D341Med (cell line): ENCODE measurements at places on chromosomes 5 and 9.

GRCh38 chr5:167208911-167209310 is 1082.5 kb upstream of the WWC1 start:
- no peak for DNase-seq

DNA sequence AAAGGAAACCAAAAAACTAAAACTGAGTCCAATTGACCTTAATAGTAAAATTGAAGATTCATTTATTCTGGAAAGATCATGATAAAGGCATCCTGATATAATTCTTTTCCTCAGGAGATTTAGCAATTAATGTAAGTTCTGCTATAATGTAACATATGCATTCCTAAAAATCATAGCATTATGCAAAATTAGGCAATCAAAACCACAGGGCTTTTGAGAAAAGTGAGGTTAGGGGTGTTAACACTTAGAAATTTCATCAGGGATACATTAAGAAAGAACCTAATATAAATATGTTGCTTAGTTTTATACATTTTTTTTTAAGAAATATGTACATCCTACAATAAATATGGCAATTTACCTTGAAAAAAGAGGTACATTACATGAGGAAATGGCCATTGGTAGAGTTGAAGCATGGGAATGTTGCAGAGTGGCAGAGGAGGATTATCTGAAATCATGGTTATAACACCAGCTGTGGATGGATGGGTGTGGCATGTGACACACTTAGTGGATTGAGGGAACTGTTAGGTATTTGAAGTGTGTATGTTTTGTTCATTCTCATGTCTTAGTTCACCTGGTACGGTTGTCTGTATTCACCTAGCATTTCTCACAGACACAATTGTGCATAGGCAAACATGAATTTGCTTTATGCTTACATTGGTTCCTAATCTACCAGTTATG is 51.1 kb downstream of the CCNH start:
- DNase-seq = no peak

DNA sequence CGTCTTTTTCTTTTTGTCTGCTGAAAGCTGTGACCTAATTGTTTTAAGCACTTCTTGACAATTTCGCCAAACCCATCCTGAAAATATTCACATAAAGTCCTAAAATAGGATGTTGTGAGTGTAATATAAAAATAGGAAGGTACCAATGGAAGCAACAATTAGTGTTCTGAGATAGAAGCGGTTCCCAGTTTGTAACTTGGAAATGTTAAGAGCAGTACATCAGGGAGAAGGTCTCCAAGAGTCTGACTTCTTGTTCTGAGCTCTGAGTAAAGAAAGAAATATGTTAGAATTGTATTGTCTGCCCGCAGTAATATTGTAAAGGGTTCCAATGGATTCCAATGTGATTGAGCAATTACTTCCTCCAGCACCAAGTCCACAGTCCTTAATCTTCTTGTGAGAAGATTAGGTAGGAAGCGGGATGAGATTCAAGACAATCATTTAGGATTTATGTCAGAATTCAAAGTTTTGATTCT is 3.9 kb downstream of the VCAN start:
- DNase-seq = no peak

- DNase-seq = peak; percentile 49
Measured at GRCh38 chr9:116149844-116150243, 3.7 kb upstream of the PAPPA start.

- peak; percentile 65 for DNase-seq
Measured at GRCh38 chr5:79133657-79134451, 22.2 kb downstream of the BHMT start.

DNA sequence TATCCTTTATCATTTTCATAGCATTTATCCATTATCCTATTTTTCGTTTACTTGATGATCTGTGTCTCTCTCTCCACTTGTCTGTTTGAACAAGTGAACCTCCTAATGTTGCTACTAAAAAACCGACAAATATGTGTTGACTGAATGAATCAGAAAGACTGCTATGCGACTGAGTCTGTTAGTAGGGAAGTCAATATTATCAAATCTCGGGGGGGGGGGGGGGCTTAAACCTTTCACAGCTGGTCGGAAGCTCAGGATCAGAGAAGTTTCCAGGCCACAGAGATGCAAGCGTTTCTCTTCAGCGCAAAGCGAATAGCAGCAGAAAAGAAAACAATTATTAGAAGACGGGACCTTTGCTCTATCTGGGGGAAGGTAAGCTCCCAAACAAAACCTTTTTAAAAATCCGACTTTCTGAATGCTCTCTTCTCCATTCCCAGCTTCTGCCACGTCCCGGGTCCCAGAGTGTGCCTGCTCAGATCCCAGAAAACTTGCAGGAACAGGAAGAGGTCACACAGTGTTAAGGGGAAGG is 412 bp downstream of the RIOK2 start:
- peak; percentile 20 for DNase-seq

DNA sequence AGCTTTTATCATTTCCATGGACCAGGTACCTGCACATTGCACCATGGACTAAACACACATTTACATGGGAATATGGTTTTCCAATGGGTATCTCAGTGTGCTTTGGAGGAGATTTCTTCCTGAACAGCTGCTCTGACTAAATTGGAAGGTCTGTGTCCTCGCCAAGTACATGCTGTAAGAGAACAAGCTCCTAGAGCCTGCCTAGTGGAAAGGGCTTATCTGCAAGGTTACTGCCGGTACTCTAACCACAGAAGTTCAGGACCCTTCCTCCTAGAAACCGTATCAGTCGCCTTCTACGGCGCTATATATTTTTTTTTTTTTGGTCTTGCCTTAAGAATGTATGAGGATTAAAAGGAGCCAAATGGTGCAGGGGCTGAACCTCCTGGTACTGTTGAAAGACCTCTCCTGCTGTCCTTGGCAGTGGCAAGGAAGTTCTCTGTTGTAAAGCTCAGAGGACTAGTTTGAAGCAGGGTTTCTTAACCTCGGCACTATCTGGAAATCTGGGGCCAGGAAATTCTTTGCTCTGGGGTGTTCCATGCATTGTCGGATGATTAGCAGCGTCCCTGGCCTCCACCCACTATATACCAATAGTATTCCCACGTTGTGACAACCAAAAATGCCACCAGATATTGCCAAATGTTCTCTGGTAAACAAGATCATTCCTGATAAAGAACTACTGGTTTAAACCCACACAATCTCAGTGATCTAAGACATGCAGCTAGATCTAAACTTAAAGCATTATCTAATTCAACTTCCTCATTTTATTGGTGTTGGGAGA is 107.4 kb downstream of the FBXO38 start:
- DNase-seq = no peak

- no peak for DNase-seq
Measured at GRCh38 chr5:180120237-180121101, 48.9 kb upstream of the RNF130 start.

- no peak for DNase-seq
Measured at GRCh38 chr9:95217936-95218335, 99.6 kb downstream of the FANCC start.

GRCh38 chr5:76958991-76959767 is 6.3 kb downstream of the CRHBP start:
- no peak for DNase-seq

- no peak for DNase-seq
Measured at GRCh38 chr5:130526708-130527107, 622.4 kb downstream of the CHSY3 start.

GRCh38 chr5:118043531-118043930 is 944.8 kb downstream of the DTWD2 start:
- no peak for DNase-seq

GRCh38 chr9:113476511-113476916 is 13.0 kb downstream of the RGS3 start:
- no peak for DNase-seq

DNA sequence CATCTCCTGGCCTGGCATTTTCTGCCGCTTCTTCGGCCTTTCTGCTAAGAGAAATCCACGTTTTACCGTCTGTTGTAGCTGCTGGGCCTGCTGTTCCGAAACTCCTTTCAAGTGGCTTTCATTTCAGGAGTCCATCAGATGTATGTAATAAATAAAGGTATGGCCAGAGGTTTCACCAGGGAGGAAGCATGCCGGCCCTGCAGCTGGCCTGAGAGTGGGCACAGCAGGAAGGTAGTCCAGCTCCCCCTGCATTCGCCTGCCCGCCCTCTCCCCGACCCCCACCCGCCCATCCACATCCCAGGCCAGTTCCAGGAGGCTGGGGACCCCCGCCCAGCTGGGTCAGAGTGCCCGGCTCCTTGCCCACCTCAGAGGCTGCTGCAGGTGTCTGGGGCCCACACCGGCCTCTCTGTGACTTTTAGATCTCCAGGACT is 46.4 kb upstream of the EXOC3 start:
- peak; percentile 41 for DNase-seq

DNA sequence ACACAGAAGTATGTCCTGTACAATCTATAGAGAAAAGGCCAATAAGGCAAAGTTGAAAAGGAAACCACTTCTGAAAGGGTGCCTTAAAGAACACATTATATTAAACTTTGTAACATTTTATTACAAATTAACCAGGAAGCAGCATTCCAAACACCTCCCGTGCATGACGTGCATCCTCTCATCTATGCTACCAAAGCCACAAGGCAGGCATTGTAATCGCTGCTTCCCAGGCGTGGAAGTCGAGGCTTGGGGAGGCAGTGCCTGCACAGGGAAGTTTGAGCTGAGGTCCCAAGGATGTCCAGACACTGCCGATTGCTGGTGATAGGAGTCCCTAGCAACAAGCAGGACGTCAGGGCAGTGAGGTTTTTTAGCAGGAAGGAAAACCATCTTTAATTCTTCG is 44.3 kb upstream of the BARHL1 start:
- DNase-seq = no peak
